Natural killer cell (primary cell): ENCODE measurements at places on chromosomes 12 and 14. TPM values are rescaled to one million over a fixed set of nuclear protein-coding genes. Genes with fewer than 3 reads are reported as not detected.
A peak's percentile ranks its signal among the peaks of the same experiment; 100 is the strongest.

GRCh38 chr12:8796831-8797626 lies 25.4 kb upstream of the A2ML1 start:
- no peak for DNase-seq

DNA sequence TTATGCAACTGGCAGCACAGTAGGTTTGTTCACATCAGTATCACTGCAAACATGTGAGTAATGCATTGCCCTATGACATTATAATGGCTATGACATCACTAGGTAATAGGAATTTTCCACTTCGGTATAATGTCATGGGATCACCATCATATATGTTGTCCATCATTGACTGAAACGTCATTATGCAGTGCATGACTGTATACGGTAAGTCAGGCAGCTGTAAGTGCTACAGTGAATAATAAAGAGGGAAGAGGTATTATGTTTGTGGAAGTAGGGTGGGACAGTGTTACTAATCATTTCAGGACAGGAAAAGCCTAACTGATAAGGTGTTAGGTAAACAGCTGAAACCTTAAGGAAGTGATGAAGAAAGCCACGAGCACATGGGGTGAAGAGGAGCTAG lies 68.1 kb downstream of the ANO4 start:
- DNase-seq: no peak

DNA sequence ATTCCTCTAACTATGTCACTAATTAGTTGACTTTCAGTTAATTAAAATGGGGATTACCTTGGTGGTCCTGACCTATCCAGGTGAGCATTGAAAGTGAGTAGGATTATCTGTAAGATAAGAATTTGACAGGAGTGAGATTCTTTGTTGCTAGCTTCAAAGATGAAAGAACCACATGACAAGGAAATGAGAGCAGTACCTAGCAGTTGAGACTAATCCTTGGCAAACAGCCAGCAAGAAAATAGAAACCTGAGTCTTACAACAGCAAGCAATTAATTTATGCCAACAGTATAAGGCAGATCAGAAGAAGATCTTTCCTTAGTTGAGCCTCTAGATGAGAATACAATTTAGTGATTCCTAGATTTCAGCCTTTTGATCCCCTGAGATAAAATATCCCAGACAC lies 1058.4 kb downstream of the LRFN5 start:
- DNase-seq: no peak

GRCh38 chr14:74882103-74882920 lies 596 bp downstream of the DLST start:
- DNase-seq: peak; percentile 83

GRCh38 chr12:124796303-124796960 lies 67.2 kb downstream of the SCARB1 start:
- DNase-seq: no peak

- DNase-seq: no peak
Measured at GRCh38 chr12:131606218-131606901, 104.5 kb upstream of the SFSWAP start.

- DNase-seq: no peak
Measured at GRCh38 chr12:104181313-104181712, 34.3 kb upstream of the TXNRD1 start.

- peak; percentile 50 for DNase-seq
Measured at GRCh38 chr14:91047174-91047753, 13.2 kb downstream of the RPS6KA5 start.

- peak; percentile 87 for DNase-seq
Measured at GRCh38 chr12:91811481-91812287, 334.0 kb downstream of the BTG1 start.

- DNase-seq: no peak
Measured at GRCh38 chr12:107091381-107091780, 2.0 kb downstream of the CRY1 start.

DNA sequence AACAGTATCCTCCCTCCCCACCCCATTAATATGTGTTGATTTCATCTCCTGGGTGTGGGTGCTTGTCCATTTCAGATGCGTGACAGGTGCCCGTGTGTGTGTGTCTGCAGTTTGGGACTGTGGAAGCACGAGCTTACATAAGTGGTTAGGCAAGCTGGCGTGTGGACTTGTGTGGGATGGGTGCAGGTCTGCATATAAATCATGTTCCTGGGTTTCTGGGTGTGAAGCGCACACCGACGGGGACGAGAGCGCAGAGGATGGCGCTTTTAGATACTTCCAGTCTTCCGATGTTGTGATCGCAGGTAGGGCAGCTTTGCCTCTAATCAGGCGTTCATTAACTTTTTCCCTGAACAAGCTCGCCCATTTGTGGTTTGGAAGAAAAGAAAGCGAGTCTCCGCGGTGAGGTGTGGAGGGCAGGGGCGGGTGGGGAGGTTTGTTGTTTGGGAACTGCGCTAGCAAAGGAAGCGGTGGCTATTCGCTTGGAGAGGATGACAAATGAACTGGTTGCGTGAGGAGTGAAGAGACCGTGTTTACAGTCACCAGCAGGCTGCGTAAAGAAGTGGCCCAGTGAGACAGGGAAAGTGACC lies 865 bp downstream of the RGS6 start:
- no peak for DNase-seq

GRCh38 chr14:99628887-99629618 lies 15.9 kb upstream of the HHIPL1 start:
- DNase-seq: peak; percentile 51

- no peak for DNase-seq
Measured at GRCh38 chr14:29930283-29930682, 2.6 kb upstream of the PRKD1 start.

- no peak for DNase-seq
Measured at GRCh38 chr12:3288690-3289089, 202.3 kb upstream of the PRMT8 start.

- no peak for DNase-seq
Measured at GRCh38 chr12:70885956-70886355, 34.6 kb downstream of the PTPRR start.

GRCh38 chr14:96264853-96265252 lies 8.8 kb downstream of the BDKRB1 start:
- DNase-seq: no peak

DNA sequence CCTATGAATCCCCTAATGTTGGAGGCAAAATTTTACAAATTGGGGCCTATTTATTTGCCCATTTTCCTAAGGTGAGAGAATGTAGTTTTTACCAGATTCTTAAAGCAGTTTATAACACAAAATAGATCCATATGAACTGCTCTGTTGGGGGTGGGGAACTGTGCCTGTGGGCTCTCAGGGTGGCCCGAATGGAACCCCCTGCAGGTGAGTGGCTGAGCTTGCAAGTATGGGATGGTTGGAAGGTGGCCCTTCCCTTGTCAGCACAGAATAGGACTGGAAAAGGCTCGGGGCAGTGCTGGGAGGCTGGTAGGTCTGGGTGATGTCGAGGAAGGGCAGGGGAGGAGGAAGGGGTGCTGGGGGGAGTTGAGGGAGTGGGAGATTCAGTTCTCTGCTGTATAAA lies 4.9 kb downstream of the VSX2 start:
- no peak for DNase-seq

GRCh38 chr14:77407158-77407557 lies 16.2 kb downstream of the NOXRED1 start:
- DNase-seq: no peak

DNA sequence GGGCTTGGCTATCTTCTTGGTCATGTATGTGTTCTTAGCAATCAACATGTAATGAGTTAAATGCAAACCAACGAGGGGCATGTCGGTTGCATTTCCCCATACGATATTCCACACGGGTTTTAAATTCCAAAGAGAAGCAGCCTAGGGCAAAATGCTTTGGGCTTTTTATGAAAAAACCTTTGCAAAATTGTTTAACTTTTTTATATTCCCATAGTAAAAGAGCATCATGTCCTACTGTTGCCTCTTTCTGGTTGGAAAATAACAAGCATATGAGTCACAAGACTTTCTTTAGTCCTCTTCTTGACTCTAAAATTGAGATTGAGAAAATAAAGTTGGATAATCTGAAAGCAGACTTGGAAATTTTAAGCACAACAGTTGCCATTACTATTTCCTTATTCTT lies 3.8 kb upstream of the DIO2 start:
- no peak for DNase-seq

- no peak for DNase-seq
Measured at GRCh38 chr12:64810831-64811230, 13.6 kb upstream of the TBC1D30 start.

DNA sequence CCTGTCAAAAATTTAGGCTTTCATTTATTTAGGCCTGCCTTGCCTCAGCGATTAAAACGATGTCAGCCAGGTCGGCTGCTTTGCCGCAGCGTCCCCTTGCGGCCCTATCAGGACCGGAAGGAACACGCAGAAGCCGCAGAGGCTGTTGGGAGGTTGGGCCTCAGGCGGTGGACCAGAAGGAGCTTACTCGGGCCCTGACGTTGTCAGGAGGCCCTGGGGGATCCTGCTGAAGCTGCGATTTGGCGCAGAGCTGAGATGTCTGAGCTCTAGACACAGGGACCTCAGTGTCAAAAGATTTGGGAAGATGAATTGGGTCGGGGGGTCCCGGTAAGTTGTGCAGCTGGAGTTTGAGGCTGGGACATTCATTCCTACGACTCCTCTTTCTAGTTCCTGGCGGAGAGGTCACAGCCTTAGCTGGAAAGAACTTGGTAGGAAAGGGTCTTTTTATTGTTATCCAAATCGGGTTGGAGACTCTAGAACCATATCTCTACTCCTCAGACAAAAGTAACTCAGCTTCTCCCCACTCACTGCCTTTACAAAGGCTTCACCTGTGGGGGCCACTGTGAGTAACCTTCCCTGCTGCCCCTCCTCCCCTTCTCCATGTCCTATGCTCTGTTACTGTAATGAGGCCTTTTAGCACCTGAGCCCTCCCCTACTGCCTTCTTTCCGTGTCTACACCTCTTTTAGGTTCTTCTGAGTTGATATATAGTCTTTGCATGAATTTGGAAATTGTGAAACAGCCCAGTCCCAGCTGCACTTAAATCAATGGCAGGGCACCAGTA lies 6.6 kb upstream of the ABCD2 start:
- DNase-seq: no peak

The B4GALNT1 gene
- total RNA-seq: 0.38 TPM

The CMA1 gene
- not detected for total RNA-seq

The MYF6 gene
- total RNA-seq: not detected

The NFKBIA gene
- total RNA-seq: 3,339 TPM

The KRT7 gene
- not detected for total RNA-seq

The MSI1 gene
- not detected for total RNA-seq

The KLRF1 gene
- total RNA-seq: 364 TPM

The IAPP gene
- total RNA-seq: not detected

The RHNO1 gene
- 9.4 TPM for total RNA-seq
